ENCODE measurements at places on chromosomes 13 and 19.

- DNase-seq = no peak
These were observed 4.8 kb upstream of the SERP2 start for GRCh38 chr13:44368599-44369368.

- DNase-seq = no peak
These were observed 10.6 kb upstream of the RETN start for GRCh38 chr19:7658219-7658686.

GRCh38 chr13:114296902-114297301, 15.5 kb downstream of the UPF3A start:
- no peak for DNase-seq

GRCh38 chr13:44373247-44373600, 400 bp upstream of the SERP2 start:
- no peak for DNase-seq

GRCh38 chr19:8144273-8144995, 5.0 kb downstream of the FBN3 start:
- no peak for DNase-seq

GRCh38 chr13:107202371-107203023, 634.6 kb upstream of the ARGLU1 start:
- no peak for DNase-seq

GRCh38 chr13:80555796-80556678, 215.1 kb upstream of the SPRY2 start:
- DNase-seq = no peak

GRCh38 chr13:95002126-95002525, 289.8 kb upstream of the SOX21 start:
- DNase-seq = no peak

DNA sequence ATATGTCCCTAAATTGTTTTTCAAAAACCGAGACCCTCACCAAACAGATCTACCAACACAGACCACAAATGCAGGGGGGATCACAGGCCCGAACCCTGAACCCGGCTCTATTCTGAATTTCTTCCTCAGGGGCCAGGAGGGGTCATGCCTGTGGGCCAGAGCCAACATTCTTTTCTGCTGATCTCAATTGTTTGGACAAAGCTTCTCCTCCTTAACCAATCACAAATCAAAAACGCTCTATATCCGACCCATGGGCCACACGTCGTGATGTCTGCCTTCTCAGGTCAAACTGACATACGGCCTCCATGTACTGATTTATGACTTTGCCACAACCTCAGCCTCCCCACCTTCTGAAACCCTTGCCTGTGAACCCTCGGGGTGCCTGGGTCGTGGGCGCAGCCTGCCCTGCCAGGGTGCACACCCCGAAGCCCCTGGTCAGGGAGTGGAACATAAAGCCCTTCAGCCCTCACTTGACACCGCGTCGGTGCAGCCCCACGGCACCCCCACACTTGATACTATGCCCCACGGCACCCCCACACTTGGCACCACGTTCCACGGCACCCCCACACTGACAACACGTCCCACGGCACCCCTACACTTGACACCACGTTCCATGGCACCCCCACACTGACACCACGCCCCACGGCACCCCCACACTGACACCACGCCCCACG, 58.4 kb upstream of the C13orf46 start:
- DNase-seq = no peak

- no peak for DNase-seq
These were observed 358.6 kb downstream of the TDRD3 start for GRCh38 chr13:60755380-60756163.

DNA sequence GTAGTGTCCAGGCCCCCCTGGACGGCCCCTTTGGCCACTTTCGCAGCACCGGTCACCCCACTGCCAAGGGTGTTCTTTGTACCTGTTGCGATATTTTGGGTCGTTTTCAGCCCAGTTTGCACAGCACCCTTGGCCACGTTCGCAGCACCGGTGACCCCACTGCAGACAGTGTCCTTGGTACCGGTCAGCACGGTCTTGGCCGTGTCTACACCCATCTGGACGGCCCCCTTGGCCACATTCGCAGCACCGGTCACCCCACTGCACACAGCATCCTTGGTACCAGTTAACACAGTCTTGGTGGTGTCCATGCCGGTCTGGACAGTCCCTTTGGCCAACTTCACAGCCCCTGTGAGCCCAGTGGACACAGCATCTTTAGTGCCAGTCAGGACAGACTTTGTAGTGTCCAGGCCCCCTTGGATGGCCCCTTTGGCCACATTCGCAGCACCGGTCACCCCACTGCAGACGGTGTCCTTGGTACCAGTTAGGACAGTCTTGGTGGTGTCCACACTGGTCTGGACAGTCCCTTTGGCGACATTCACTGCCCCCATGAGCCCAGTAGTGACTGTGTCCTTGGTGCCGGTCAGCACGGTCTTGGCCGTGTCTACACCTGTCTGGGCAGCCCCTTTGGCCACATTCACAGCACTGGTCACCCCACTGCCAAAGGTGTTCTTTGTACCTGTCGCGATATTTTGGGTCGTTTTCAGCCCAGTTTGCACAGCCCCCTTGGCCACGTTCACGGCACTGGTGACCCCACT, 6.8 kb downstream of the PLIN4 start:
- no peak for DNase-seq

- DNase-seq = no peak
These were observed 71.3 kb downstream of the CEBPG start for GRCh38 chr19:33444562-33445441.

- no peak for DNase-seq
These were observed 7.9 kb downstream of the MLLT1 start for GRCh38 chr19:6271721-6272410.

- no peak for DNase-seq
These were observed 12.4 kb downstream of the EPS8L1 start for GRCh38 chr19:55088021-55088451.

DNA sequence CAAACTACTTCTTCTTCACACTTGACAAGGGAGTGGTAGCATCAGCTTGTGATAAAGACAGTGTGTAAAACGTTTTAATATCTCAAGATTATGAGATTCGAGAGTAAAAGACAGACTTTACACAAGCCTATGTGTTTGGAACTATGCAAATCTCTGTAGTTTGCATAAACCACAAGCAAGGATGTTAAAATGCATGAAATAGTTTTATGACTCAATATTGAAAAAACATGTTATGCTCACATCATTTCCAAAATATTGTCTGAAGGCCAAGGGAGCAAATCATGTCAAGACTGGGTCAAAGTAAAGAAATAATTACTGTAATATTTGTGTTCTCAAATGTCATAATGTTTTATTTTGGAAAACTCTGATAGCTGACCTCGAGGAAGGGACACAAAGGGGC, 316.8 kb upstream of the KLF12 start:
- no peak for DNase-seq

GRCh38 chr13:91278888-91279287, 68.6 kb upstream of the MIR17HG start:
- DNase-seq = no peak

DNA sequence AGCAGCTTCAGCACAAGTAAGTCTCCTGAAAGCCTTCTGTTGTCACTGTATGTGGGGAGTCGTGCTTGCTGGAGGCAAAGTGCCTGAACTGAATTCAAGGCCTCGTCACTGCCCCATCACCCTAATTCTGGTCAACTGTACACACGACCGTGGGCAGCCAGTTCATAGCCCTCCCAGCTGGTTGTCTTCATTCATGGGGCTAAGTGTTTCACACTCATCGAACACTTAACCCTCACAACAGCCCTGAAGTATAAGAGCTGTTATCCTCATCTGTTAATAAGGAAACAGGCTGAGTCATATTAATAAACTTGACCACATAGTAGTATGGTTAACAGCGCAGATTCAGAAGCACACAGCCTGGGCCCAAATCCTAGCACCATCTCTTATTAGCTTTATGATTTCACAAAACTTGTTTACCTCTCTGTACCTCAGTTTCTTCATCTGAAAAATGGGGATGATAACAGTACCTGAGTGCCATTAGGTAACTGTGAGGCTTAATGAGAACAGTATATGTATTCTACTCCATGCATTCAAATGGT, 66.7 kb downstream of the CDADC1 start:
- DNase-seq = no peak

Measured in stimulated activated CD8-positive, alpha-beta memory T cell treated with anti-CD3 and anti-CD28 coated beads, Interleukin-7, amount 100 ng/mL, for 1 hour (primary cell).